Activated T-helper 1 cell treated with anti-CD3 and anti-CD28 coated beads, Interleukin-2, amount 50 U/mL, for 16 hours (primary cell): ENCODE measurements at places on chromosomes 12 and 14.

DNA sequence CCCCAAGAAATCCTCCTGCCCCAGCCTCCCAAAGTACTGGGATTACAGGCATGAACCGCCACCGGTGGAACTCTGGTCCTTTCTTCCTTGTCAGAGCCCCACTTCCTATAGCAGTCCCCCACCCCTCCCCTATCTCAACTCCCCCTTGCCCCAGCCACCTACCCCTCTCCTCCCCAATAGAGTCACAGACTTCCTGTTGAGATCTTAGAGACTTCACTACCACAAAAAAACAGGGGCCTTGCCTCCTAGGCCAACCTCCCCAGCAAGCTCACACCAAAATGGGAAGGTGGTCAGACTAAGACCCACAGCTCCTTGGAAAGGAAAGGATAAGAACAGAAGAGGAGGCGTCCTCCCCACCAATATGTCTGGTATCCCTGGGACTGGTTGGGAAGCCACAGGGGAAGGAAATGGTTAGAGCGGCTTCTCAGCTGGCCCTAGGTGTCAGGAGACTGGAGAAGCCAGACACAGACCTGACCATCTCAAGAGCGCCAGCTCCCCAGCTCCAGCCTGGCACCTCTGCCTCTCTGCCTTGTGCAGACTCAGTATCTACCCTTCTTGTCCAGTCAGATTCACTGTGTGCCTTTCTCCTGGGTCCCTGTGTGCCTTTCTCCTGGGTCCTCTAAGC is 8.5 kb downstream of the ITGB7 start:
- DNase-seq, result no peak

DNA sequence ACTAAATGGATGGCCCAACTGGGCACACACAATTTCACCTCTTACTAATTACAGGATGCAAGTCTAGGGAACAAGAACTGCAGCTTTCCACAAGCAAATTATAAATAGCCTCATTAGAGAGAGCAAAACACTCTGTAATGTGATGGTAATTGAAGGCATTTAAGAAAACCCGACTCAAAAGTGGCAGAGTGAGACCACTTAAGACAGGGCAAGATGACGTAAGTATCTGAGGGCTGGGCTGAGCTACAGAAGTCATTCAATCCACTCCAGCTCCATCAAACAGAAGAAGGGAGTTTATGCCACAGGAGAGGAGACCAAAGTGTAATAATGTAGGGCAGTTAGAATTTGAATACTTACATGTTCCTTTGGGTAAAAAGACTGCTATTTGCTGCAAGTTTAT is 90.3 kb downstream of the PRKAB1 start:
- no peak for DNase-seq

DNA sequence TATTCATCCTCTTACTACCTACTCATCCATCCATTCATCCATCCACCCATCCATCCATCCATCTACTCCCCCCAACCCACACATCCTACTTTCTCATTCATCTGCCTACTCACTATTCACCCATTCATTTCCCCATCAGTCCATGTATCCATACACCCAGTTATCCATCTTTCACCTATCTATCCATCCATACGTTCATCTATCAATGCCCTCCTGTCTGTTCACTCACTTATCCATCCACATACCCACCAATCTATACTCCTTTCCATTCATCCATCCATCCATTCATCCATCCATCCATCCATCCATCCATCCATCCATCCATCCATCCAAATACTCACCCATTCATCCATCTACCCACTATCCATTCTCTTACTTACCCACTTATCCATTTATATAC is 117.8 kb upstream of the LHX5 start:
- no peak for DNase-seq

- no peak for DNase-seq
These were observed 444.1 kb downstream of the RAD51B start for GRCh38 chr14:68263563-68264259.

DNA sequence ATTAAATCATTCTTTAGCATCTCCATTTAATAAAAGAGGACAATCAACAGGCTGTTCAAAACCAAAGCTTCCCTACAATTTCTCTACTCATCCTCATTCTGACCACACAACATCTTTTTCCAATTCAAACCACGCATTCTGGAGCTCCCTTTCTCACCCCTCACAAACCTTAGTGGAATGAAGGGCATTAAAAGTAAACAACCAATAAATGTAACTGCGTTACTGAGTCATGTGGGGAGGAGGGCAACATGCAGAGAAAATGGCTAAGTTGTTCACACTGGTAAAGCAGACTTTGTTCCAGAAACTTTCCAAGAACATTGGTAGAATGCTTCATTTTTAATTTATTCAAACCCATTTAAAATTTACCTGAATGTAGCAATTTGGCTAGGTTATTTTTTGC is 19.6 kb downstream of the SOX5 start:
- no peak for DNase-seq

- DNase-seq, result no peak
These were observed 492.2 kb upstream of the CCDC196 start for GRCh38 chr14:65993996-65994395.

DNA sequence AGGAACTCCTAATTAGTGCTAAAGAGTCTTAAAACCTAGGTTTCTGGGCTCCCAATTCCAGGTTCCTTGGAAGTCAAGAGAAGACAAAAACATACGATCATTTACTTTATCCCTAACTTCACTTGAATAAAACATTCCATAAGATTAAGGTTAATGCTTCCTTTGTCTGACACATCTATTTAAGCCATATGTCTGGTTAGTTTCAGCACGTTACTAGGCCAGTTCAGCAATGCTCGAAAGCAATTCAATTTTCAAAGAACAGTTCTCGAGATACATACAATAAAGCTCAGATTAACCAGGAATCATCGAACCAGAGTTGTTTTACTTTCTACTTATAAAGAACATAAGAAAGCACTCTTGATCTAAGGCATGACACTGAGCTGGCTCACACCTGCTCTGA is 68.0 kb upstream of the POC1B start:
- DNase-seq, result no peak

DNA sequence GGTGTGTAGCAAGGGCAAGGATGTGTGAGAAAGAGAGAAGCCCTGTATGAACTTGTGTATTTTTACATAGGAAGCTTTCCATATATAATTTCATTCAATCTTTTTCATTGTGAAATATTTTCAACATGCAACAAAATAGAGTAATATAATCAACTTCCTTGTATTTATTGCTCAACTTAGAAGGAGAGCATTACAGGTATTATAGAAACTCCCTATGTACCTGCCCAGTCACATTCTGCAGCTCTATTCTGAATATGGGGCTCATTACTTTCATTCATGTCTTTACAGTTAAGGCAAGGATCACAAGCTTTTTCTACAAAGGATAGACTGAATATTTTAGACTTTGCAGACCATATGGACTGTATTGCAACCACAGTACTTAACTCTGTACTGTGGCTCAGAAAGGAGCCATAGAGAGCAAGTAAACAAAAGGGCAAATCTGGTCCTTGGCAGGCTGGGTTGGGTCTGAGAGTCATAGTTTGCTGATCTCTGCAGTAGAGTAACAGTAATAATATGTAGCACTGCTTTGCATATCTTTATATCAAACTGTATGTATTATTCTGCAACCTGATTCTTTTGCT is 11.3 kb downstream of the NR1H4 start:
- DNase-seq, result no peak

GRCh38 chr14:100586403-100587085 is 673 bp downstream of the BEGAIN start:
- DNase-seq, result no peak

GRCh38 chr12:102888511-102888910 is 28.5 kb downstream of the PAH start:
- no peak for DNase-seq

GRCh38 chr12:84950971-84951546 is 38.5 kb upstream of the SLC6A15 start:
- no peak for DNase-seq

DNA sequence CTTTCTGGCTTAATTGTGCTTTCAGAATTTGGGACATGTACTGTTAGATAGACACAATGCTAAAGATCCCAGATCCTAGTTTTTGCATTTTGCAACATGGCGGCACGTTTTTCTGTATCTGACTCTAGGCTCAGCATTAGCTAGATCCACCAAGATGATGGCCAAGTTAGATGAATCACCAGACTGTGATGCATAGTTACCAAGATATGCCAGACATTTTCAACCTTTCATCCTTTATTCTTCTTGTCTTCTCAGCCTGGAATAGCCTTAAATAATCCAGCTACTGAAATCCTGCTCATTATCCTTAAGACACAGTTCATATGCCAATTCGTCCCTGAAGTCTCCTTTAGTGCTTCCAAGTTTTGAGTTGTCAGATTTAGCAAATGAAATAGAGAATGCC is 144.9 kb upstream of the CRY1 start:
- no peak for DNase-seq

DNA sequence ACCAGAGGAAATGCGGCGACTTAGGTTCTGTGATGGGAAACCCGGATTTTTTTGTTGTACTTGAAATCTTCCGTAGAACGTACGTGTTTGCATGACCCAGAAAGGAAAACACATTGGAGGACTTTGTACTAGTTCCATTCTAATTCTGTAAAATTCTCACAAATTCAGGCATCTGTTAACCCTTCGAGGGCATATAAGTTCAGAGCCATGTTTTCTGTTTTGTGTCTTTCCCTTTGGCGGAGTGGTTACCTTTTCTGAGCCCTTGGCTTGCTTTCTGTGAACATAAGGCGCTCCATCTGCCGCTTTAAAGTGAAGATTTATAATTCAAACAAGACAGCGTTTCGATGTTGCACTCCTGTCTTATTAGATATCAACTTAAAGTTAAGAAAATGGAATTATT is 34.2 kb downstream of the BICD1 start:
- DNase-seq, result no peak

- DNase-seq, result no peak
These were observed 158.4 kb upstream of the IGF1 start for GRCh38 chr12:102638777-102639176.

- DNase-seq, result no peak
These were observed 1.5 kb upstream of the NANOG start for GRCh38 chr12:7787574-7788293.

- no peak for DNase-seq
These were observed 65.1 kb upstream of the ETV6 start for GRCh38 chr12:11584221-11584855.

DNA sequence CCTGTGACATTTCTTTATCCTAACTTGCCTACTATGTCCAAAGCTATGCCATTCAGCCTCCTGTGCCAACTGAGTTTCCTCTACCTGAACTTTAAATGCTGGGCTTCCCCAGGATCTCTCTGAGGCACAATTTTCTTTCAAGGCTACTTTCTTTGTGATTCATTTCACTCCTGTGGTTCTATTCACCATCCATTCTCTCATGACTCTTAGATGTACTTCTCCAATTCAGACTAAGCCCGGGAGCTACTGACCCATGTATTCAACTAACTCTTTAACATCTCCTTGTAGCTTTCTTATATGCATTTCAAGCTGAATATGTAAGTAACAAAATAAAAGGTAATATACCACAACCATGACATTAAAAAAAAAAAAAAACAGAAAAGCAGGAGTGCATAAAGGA is 738.9 kb upstream of the USP15 start:
- DNase-seq, result no peak

DNA sequence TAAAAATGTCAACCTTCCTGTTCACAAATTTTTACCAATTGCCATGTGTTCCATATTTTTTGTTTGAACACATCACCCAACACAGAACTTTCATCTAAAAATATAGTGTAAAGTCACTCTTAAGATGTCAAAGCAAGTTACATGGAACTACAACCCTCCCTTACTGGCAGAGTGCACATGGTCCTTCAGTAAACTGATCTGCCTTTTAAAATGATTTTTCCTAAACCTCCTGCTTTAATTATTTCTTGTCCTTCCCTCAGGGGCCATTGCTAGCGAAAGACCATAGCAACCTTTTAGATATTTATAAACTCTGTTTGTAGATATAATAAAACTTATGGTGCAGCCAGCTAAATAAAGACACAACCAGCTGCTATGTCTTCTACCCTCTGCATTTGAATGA is 255.2 kb upstream of the FAR2 start:
- no peak for DNase-seq

DNA sequence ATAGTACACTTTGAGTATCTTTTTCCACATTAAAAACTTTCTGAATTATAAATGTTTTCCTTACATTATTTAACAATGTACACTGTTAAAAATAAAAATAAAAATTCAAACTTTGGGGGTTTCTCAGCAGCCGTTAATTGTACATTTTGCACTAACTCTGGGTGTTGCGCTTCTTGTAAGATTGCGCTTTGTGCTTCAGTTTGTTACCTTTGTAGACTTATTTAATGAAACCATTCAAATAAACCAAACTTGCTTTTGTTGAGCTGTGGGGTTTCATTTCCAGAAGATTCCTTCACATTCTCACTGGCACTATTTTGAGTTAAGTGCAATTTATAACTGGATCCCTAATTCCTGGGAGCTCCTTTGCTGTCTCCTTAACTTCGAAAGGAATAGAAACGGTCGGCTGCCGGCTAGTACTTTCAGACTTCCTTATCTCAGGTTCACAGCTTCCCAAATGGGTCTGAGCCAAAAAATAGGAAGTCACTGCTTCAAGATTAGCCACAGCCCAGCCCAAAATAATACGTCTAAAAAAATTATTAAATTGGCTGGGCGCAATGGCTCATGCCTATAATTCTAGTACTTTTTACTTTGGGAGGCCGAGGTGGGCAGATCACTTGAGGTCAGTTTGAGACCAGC is 38.2 kb downstream of the RAD52 start:
- DNase-seq, result no peak

GRCh38 chr14:99537399-99537798 is 56.2 kb downstream of the CCNK start:
- DNase-seq, result no peak

DNA sequence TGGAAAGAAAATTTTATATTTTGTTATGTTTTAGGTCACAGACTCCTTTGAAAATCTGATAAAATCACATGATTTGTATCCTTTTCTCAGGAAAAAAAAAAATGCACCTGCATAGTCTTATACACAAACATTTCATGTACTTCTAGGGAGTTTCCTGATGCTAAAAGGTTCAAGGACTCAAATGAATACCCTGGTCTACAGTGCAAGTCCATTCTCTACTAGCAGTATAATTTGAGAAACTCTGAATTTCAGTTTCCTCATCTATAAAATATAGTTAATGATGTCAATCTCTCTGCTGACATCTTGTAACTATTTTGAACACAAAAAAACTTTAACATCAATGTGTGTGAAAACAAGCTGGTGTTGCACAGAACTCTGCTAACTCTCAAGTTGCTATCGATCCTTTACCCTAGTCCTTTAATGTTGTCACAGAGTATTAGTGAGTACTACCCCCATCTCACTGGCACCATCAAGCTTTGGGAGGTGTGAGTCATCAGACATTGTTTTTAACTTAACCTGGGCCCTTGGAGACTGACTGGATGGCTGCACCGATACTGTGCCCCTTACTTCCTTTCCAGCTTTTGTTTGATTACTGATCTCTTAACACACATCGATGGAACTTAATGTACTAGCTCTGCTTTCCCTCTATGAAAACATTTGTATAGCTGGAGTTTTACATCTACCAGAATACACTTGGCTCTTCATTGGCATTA is 251.9 kb upstream of the SOX5 start:
- DNase-seq, result no peak

- DNase-seq, result no peak
These were observed 221.8 kb upstream of the SSTR1 start for GRCh38 chr14:37985826-37986470.

- no peak for DNase-seq
These were observed at the start of gene MEG3 for GRCh38 chr14:100825713-100826331. MEG3 (plus strand) TSS chr14:100826118.
